ENCODE measurements at places on chromosomes 3 and 15. TPM values are rescaled to one million over a fixed set of nuclear protein-coding genes. Genes with fewer than 3 reads are reported as not detected.

GRIP2 gene
- total RNA-seq: 0.35 TPM

CKMT1B gene
- total RNA-seq: not detected

SPATA12 gene
- not detected for total RNA-seq

INO80 gene
- total RNA-seq: 12.7 TPM

CPNE4 gene
- total RNA-seq: not detected

NKIRAS1 gene
- 7.4 TPM for total RNA-seq

PEX11A gene
- 5.7 TPM for total RNA-seq

SECISBP2L gene
- total RNA-seq: 13.3 TPM

TLR9 gene
- not detected for total RNA-seq

IQCF5 gene
- total RNA-seq: not detected

TP63 gene
- not detected for total RNA-seq

CCNB2 gene
- total RNA-seq: 96.0 TPM

LTF gene
- total RNA-seq: not detected

TMEM87A gene
- 54.1 TPM for total RNA-seq

DNAH12 gene
- total RNA-seq: not detected

PTPRG gene
- total RNA-seq: 15.6 TPM

CA12 gene
- 39.9 TPM for total RNA-seq

FETUB gene
- total RNA-seq: not detected

ZPLD1 gene
- total RNA-seq: not detected

SLC12A1 gene
- total RNA-seq: not detected

WDR72 gene
- total RNA-seq: not detected

PRICKLE2 gene
- 7.5 TPM for total RNA-seq

MED12L gene
- total RNA-seq: 0.29 TPM

KNL1 gene
- total RNA-seq: 17.3 TPM

TMCO5A gene
- total RNA-seq: not detected

FYCO1 gene
- 11.3 TPM for total RNA-seq

KLHL6 gene
- total RNA-seq: not detected

SPATA16 gene
- not detected for total RNA-seq

GXYLT2 gene
- 11.7 TPM for total RNA-seq

GPR62 gene
- not detected for total RNA-seq

UBE3A gene
- 63.4 TPM for total RNA-seq

KBTBD12 gene
- not detected for total RNA-seq

CCDC80 gene
- total RNA-seq: 318 TPM

EXD1 gene
- total RNA-seq: not detected

OIP5 gene
- 23.1 TPM for total RNA-seq

MOBP gene
- total RNA-seq: not detected

C3orf22 gene
- total RNA-seq: not detected

COLQ gene
- total RNA-seq: 9.8 TPM

FMN1 gene
- 1.2 TPM for total RNA-seq

SQOR gene
- 40.6 TPM for total RNA-seq

PLCL2 gene
- 6.4 TPM for total RNA-seq

GOLGA8M gene
- not detected for total RNA-seq

CD200R1 gene
- not detected for total RNA-seq

LNP1 gene
- 2.1 TPM for total RNA-seq

GRK7 gene
- total RNA-seq: not detected

RPS27L gene
- total RNA-seq: 137 TPM

SLC7A14 gene
- 0.29 TPM for total RNA-seq

WDR49 gene
- total RNA-seq: not detected

HDC gene
- total RNA-seq: not detected

GAP43 gene
- not detected for total RNA-seq

CCDC33 gene
- 1.6 TPM for total RNA-seq

SCN11A gene
- not detected for total RNA-seq

SLC9A9 gene
- total RNA-seq: 1.8 TPM

APH1B gene
- 17.0 TPM for total RNA-seq

ADAMTS9 gene
- total RNA-seq: 0.71 TPM

MYL3 gene
- not detected for total RNA-seq

Data from myometrial cell (primary cell).